CD4-positive, alpha-beta T cell (primary cell): ENCODE measurements at places on chromosomes 4 and X.
A peak's percentile ranks its signal among the peaks of the same experiment; 100 is the strongest.

DNA sequence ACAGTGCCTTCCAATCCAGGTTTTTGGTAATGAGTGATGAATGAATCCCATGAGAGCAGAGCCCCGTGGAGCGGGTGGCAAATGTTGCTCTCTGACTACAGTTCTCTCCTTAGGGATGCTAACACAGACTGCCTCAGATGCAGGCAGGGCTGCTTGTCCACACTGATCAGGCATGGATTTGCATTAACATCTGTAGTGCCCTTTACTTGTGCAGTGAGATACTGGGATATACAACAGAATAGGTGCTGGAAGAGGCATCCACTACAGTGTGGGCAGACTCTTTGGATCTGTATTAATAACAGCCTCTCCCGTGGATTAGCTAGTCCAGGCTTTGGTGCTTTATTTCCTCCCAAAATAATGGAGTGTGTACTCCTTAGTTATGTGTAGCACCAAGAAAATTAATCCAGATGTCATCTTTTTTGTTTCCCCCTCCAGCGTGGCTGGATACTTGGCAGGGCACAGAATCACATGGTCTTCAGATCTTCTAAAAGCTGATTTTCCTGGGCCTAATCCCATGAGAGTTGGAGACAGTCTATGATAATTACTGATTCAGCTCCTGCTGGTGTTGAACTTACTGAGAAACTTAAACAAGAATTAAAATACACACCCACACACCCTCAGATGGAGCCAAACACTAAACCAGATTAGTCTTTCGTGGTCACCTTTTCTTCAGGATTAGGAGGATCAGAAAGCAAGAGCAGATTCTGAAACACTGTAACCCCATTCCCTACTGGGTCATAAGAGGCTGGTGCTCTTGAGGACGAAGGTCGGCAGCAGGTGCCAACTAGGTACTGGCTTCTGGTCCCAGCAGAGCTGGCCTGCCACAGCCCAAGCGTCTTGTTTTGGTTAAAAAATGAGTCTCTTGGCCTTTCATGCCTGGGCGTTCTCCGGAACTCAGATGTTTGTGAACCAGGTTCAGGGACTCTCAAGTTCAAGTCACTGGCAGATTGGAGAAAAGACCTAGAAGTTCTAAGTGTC lies 23.1 kb upstream of the NAP1L5 start:
- H3K27ac ChIP-seq, result no peak overlapping the region
- no peak for DNase-seq
- H3K36me3 ChIP-seq, result peaks cover 85% of the 10 kb centered on the region
- H3K4me1 ChIP-seq, result no peaks in the 10 kb centered on the region
- H3K4me3 ChIP-seq, result no peak overlapping the region

DNA sequence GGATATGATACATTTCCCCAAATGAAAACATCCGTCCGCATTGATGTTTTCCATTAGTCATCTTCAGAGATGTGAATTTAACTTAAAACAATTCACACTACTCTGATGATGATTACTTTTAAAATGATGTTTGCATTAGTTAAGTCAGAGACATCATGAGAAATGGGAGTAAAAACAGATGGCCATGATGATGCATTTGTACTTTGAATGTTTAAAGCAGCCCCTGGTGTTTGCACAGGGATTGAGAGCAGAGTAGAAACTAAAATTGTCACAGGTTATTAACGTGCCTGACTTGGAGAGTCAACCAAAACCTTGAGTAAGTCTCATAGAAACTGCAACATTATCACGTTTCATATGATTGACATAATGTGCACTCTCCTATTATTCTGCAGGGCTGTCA lies 117.2 kb downstream of the CFAP299 start:
- H3K27ac ChIP-seq, result no peak overlapping the region
- H3K4me1 ChIP-seq, result no peaks in the 10 kb centered on the region

DNA sequence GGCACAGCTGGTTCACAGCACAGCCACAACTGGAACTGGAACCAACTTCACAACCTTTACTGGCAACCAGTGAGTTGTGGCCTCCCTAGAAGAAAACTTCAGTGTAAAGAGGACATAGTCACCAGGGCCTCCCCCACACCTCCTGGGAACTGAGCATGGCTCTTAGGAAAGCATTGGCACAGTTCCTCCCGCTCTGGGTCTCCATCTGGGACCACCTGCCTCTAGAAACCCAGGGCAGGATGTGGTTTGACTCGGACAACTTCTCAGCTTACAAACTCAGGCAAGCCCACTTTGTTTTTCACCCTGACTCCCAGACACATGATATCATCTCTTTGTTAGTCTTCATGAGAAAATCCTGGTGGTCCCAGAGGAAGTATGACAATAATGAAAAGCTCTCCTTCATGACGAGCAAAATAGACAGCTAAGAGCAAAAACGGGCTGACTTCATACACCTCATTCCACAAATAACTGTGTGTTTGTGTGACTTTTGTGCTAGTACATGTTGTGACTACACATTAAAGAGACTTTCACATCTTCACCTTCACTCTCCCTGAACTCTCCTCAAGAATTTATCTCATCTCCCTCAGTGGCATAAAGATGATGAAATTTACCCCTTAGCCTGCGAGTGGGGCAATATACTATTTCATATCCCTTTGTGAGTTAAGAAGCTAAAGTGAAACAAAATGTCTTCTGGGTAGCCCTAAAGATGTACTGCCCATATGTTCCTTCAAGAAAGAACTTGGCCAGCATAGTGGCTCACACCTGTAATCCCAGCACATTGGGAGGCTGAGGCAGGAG lies 75.4 kb downstream of the SH3KBP1 start:
- H3K4me1 ChIP-seq, result peaks cover 29% of the 10 kb centered on the region
- H3K27me3 ChIP-seq, result no peaks in the 10 kb centered on the region
- H3K4me3 ChIP-seq, result no peak overlapping the region

DNA sequence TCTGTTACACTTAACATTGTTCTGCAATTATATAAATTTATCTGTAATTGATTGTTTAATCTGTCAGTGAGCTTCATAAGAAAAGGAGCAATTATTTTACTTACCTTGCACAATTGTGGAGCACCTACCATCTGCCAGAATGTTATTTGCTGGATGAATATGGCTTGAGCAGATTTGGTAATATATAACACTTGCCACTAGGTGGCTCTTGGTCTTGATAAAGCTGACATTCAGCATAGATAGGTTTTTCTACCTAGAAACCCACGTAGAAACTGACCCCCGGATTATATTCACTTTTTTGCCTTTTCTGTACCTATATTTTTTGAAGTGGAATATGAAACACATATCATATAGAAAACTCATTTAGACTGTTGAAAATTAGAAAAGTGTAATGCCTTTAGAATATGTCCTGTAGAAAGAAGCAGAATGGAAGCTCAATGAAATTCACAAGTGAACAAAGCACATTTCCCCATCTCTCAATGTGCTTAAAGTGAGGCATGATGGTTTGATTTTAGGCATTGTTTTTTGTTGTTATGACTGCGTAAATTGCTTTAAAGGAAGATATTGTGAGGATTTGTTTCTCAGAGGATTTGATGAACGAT lies 9.5 kb downstream of the RBPJ start:
- peak; percentile 26 for DNase-seq
- H3K36me3 ChIP-seq, result no peaks in the 10 kb centered on the region
- H3K4me3 ChIP-seq, result no peak overlapping the region

DNA sequence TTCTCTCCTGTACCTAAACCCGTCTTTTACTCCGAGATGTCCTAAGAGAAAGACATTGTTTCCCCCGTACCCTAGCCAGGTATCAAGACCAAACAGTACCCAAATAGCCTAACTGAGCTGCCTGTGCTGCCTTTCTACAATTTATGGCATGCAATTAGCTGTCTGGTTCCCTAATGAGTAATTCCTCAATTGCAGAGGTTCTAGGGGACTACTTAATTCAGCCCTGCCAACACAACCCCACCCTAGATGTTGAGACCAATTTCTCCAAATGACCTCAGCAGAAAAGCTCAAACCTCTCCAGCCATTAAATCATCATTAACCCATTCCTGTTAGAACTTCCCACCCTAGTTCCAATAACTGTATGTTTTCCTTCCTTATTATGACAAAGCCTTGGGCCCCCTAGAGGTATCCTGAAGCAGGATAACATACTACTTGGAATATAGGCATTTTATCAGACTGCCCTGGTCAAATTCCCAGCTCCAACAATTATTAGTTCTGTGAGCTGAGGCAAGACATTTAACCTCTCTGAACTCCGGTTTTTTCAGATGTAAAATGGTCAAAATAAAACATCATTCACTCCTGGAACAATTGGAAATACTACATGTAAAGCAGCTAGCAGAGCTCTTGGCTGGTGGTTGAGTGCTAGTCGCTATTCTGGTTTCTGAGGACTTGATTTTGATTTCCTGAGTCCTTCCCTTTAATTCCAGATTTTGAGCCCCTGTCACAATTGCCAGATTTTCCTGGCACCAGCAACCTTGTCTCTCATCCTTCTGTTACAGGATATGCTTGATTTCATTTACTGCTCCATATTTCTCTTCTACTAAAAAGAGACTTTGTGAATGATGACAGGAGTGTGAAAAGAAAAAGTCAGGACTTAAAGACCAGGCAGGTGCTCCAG lies 244.6 kb upstream of the TENM3 start:
- H3K36me3 ChIP-seq, result no peaks in the 10 kb centered on the region
- DNase-seq, result no peak
- no peaks in the 10 kb centered on the region for H3K4me1 ChIP-seq

DNA sequence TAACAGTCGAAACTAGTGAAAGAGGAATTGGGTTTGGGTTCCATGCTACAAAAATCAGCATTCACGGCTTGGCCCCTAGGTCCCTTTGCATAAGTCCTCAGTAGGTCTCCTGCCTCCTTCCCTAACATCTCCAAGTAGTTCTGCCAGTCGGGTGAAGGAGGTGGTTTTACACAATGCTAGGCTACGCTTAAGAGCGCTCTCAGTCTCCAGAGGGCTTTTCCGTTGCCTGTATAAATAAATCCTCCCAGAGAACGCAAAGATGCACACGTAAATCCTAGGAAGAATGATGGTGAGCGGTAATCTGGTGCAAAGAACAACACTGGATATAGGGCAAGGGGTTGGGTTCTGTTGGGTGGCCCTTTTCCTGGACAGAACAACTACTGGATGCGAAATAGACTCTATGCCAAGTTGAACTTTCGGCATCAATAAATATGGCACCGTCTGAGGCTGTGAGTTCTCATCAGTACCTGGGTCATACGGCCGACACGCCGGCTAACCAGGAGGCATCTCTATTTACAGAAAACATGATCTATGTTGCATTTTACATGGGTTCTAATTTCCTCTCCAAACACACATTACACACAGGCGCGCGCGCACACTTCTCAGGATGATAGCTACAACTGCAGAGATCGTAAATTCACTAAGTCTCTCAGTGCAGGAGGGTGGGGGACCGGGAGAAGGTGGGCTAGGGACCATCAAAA lies 1.3 kb downstream of the CAMK2D start:
- H3K4me3 ChIP-seq, result peak overlapping the region; percentile 87
- no peaks in the 10 kb centered on the region for H3K27me3 ChIP-seq
- peaks cover 7% of the 10 kb centered on the region for H3K36me3 ChIP-seq
- DNase-seq, result no peak
- H3K27ac ChIP-seq, result peak overlapping the region; percentile 93

DNA sequence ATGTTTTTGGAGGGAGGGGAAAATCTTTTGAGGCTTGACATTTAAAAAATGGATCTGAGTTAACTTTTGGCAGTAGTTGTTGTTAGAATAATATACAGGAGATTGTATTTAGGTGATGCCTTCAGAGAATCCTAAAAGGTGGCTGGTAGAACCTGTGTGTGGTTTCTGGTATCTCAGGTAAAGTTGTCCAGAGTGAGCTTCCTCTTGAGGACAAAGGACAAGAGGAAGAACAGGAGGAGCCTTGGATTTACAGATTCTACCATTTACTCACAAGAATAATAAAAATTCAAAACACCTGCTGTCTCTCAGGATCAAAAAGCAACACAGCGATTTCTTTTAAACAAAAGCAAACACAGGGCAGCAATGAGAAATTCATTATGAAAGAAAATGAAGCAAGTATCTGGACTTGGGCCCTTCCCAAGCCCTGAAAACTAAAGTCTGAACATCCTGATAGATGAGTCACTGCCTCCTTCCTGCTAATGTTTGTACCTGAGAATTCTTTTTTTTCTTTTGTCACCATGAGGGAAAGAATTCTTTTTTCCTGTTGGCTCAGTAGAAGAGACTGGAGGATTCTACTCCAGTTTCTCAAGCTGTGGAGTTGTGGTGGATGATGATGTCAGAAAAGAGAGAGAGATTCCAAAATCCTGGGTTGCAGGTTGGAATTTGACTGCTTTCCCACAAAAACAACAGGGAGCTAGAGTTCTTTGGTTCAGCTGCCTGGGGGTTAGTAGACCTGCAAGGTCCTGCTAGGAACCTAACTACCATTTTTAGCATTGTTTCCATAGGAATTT lies 31.5 kb upstream of the RAPGEF2 start:
- H3K27ac ChIP-seq, result no peak overlapping the region
- no peaks in the 10 kb centered on the region for H3K36me3 ChIP-seq
- H3K4me3 ChIP-seq, result no peak overlapping the region
- DNase-seq, result no peak

- peak; percentile 23 for DNase-seq
- H3K4me3 ChIP-seq, result no peak overlapping the region
- H3K4me1 ChIP-seq, result no peaks in the 10 kb centered on the region
- no peaks in the 10 kb centered on the region for H3K36me3 ChIP-seq
- H3K27me3 ChIP-seq, result no peaks in the 10 kb centered on the region
Measured at GRCh38 chr4:147924604-147925412, 192.9 kb downstream of the ARHGAP10 start.

GRCh38 chr4:123739806-123740205 lies 343.2 kb downstream of the SPRY1 start:
- no peak overlapping the region for H3K27ac ChIP-seq
- H3K27me3 ChIP-seq, result no peaks in the 10 kb centered on the region
- DNase-seq, result no peak
- H3K36me3 ChIP-seq, result no peaks in the 10 kb centered on the region
- H3K4me3 ChIP-seq, result no peak overlapping the region

GRCh38 chr4:25283948-25284347 lies 28.6 kb upstream of the ZCCHC4 start:
- H3K4me3 ChIP-seq, result no peak overlapping the region
- DNase-seq, result no peak
- no peaks in the 10 kb centered on the region for H3K27me3 ChIP-seq
- no peak overlapping the region for H3K27ac ChIP-seq
- peaks cover 6% of the 10 kb centered on the region for H3K36me3 ChIP-seq
